ENCODE measurements at places on chromosomes 1 and 21.

DNA sequence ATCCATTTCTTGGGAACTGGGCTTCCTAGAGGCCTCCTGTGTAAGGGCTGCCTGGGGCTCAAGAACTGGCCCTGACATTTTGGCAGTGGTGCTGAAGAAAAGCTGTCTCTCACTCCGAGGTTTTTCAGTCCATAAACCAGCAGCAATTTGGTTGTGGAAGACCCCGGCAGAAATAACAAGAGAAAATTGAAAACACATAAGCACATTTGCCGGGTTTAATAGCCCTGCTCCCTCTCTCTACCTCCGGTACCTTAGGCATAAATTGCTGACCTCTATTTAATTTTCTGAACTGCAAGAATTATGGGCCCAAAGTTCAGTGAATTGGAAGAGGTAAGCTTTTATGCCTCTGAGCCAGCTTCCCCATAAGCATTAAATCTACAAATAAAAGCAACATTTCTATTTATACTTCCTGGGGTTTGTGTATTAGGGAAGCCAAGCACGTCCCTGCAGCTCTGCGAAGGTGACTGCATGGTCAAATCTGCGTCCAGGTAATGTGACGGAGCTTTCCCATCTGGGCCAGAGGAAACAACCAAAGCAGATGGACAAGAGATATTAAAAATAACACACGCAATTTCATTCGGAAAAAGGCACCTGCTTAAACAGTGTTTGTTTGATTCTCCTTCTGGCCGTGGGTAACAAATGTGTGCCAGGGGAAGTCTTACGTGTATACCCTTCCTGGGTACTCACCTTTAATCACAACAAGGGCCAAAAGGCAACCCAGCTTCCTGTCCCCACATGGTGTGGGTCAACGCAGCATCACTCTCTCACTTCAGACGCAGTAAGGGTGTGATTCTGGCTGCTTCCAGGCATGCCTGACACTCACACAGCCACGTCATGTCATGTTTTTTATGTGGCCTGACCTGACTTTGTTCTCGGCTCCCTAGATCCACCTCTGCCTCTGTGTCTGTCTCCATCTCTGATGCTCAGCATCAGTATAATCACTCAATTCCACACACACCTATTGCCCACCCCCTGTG lies 69.2 kb downstream of the PAPPA2 start:
- no peak for DNase-seq

DNA sequence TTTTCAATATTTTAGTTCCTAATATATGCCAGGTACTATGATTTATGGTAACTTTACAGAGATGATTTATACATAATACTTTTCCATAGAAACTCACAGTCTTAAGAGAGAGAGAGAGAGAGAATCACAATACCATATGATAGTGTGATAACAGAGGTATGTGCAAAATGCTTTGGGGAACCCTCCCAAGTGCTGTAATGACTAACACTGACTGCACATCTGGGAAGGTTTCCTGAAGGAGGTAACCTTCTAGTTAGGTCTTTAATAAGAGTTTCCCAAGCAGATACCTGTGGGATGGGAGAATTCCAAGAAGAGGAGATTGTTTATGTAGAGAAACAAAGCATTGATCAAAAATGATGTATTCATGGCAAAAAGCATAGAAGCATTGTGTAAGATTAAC lies 34.6 kb upstream of the PIGC start:
- no peak for DNase-seq

DNA sequence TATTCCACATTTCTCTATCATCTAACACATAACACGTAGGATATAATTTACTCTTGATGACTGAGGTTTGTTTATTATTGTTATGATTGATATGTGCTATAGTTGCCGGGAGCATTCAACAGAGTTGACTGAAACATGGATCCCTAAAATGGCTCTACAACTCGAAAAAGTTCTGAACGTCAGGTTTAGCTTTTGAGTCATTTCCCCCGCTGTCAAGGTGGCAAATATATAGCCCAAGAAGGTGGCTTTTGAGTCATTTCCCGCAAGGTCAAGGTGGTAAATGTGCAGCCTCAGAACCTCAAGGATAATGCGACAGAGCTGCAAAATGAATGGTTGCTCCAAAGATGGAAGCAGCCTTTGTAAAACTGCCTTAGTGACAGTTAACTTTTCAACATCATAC lies 104.0 kb downstream of the NIBAN1 start:
- DNase-seq: no peak

- DNase-seq: no peak
These were observed 5.1 kb downstream of the CR1 start for GRCh38 chr1:207501071-207501470.
